Kidney (tissue), 22 donors: ENCODE measurements at places on chromosomes 7 and 10. TPM values are rescaled to one million over a fixed set of nuclear protein-coding genes. Genes with fewer than 3 reads are reported as not detected.

Gene FMC1
- 23.0 TPM for total RNA-seq

Gene SPDYE5
- total RNA-seq, result not detected

Gene TMEM140
- total RNA-seq, result 31.3 TPM

Gene SLC26A3
- 0.25 TPM for total RNA-seq

Gene MALRD1
- total RNA-seq, result 2.0 TPM
